Esophagus squamous epithelium (tissue), 5 donors: ENCODE measurements at places on chromosomes 11 and 22.

- no peak for DNase-seq
These were observed 39.2 kb downstream of the BRD1 start for GRCh38 chr22:49788504-49788903.

DNA sequence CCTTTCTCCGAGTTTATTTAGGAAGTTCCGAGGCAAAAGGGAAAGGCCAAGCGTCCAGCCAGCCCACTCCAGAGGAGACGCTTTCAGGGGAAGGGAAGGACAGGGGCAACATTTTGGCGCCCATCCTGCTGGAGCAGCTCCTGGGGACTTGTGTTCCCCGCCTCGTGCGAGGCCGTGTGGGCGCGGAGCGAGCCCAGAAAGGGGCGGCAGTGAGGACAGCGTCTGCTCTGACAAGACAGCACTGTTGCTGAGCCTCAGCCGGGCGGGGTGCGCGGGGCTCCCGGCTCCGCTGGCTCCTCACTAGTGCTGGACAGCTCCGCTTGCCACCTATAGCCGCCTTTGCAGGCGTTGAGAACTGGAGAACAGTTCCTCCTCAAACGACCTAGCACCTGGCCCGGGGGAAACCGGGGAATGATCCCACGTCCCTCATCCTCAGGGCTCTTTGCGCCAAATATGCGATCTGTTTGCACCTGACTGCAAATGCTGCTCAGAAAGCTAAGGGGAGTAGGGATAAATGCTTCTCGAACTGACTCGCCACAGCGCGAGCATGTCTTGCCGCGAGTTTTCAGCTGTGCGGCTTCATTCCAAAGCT lies 722 bp upstream of the GUCY1A2 start:
- no peak for DNase-seq

GRCh38 chr11:14393889-14394288 lies 34.9 kb upstream of the RRAS2 start:
- no peak for DNase-seq

DNA sequence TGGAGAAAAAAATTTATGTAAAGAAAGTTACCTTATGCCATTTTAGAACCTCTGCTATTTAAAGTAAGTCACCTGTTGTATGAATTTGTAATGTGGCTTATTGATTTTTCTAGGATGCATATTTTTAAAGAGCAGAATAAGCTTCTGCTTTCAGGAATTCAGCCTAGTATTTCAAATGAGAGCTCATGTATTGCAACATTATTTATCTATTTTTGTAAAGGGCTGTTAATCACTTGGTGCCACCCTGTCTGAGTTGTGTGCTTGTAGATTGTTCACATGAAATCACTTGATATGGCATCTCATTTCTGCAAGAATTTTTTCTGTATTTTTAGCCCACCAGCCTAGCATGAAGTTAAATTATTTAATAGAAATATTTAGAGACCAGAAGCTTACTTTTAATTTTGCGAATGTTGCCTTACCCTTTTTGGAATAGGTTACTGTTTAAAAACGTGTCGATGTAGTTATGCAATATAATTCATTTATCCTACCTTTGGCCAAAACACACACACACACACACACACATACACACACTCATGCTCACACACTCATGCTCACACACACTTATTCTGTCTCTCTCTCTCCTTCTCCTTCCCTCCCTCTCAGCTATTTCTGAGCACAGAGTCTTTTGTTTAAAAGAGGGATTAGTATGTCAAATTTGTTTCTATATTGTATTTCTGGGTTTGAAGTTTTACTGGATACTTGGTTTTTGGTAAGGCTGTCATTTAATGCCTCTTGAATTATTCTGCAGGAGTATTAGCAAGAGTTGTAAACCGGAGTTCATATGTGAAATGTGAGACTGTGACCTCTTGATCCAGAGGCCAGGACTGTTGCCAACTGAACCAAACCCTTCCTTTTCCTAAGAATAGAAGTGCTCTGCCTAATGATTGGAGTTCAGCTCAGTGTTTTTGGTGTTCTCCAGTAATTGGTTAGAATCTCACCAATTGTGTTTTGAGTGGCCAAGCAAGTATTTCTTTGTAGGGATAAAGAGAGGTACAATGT lies 34.4 kb downstream of the YAP1 start:
- no peak for DNase-seq

- DNase-seq = no peak
These were observed 5.3 kb downstream of the PPM1F start for GRCh38 chr22:21947040-21948014.

DNA sequence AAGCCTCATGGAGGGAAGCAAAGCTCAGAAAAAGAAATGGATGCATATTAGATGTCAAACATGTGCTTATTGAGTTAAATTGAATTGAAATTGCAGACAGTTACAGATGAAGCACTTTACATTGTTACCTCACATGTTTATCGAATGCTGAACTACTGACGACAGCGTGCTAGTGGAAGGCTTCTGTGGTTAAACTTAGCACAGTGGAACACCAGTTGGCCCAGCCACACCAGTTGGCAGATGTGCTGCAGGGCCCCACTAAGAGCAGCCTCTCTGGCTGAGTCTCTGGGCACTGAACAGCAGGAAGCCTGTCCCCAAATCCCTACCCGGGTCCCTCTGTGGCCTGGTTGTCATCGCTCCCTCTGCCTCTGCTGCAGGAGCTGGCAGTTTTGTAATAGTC lies 242.1 kb downstream of the NTM start:
- no peak for DNase-seq

GRCh38 chr11:1541474-1542204 lies 30.4 kb downstream of the DUSP8 start:
- no peak for DNase-seq

DNA sequence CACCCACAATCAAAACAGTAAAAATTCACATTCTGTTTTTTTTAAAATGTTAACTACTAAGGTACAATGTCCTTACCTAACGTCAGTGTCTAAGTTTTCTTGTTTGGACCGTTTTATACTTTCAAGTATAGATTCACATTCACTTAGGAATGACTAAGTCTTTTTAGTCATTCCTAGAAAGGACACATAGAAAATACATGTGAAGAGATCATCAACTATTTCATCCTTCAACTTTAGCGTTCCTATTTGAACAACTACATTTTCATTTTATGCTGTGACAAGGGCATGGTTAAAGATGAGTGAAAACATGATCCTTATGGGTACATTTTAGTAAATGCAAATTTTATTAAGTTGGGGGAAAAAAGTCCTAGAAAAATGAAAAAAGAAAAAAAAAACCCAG lies 62.8 kb downstream of the DDX10 start:
- DNase-seq = no peak

DNA sequence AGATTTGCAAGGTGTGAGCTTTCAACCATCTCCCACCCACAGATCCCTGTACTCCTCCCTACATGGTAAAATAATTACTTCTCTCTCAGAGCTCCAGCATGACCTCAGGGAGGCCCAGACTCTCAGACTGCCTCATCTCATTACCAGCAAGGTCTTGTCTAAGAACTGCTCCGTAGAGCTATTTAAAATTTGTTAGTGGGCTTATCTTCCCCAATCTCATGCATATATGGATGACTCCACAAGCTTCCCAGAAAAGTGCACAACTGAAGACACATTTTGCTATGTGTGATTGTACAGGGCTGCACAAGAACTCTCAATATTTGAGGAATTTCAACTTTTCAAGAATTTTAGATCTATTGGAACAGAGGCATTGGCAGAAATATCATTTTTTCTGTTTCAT lies 230.3 kb downstream of the CSNK2A3 start:
- no peak for DNase-seq

DNA sequence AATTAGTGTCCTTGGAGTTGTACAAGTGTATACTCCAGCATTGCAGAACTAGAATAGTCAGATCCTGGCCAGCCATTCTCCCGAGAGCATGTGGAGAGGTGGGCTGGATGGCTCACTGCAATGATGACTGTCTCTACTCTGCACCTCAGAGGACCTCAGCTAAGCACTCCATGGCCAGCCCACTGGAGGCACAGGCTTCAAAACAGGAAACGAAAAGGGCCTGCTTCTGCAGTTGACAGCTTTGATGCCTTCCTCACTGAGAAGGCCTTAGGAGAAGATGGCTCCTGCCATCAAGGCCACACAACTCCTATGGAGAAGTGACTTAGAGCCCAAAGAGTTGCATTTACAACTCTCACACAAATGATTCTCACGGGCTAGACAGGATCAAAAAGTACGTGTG lies 9.1 kb downstream of the POLD4 start:
- DNase-seq = no peak

DNA sequence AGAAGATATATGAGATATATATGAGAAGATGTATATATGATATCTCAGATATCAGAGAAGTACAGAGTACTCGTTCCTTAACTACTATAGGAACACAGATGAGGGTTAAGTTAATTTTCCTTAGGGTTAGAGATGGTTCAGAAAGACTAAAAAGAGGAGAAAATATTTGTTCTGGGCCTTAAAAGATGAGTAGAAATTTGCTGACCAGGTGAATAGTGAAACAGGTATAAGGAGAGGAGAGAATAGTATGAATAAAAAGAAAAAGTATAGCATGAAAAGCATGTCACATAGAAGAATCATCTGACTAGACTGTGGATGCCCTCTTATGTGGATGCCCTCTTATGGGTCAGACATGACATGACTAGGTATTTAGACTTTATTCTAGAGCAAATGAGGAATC lies 6.3 kb upstream of the RAB39A start:
- no peak for DNase-seq

DNA sequence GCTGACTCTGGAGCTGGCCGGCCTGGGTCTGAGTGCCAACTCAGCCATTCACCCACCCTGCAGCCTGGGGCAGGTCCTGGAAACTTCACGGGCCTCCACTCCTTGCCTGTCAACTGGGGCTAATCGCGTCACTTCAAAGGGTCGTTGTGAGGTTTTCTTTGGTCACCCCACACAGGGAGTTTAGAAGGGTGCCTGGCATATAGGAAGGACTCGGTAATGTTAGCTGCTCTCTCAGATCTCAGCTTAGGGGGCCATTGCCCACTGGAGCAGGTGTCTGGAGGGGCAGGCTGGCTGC lies 7.3 kb downstream of the INCENP start:
- no peak for DNase-seq

DNA sequence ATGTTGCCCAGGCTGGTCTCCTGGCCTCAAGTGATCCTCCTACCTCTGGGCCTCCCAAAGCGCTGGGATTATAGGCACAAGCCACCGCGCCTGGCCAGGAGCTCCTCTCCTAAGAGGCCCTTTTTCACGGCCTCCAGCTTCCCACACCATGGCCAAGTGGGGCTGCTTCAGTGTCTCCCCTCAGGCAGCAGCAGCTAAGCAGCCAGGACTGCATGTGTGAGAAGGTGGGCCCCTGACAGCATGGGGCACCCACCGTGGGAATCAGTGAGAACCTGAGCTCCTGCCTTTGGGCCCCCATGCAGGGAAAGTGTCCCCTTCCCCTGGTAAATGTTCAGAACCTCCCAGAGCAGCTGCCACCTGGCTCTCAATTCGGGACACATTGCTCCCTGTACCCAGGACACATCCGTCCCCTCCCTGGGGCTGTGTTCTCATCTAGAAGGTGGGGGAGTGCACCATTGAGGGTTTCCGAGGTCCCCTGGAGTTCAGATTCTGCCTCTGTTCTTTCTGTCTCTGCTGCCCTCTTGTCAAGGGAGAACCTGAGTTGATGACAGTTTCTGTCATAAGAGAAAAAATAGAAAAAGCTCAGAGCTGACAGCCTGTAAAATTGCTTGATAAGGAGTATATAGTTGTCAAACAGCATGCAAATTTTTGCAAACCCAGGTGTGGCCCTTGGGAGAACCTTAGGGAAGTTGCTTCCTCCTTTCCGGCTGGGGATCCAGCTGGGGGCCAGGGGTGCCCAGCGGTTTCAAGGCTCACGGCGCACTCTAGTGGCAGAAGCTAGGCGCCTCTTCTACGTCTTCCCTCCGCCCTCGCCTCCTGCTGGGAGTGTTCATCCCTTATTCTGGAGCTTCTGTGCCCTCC lies 29.7 kb downstream of the FAM83F start:
- no peak for DNase-seq

DNA sequence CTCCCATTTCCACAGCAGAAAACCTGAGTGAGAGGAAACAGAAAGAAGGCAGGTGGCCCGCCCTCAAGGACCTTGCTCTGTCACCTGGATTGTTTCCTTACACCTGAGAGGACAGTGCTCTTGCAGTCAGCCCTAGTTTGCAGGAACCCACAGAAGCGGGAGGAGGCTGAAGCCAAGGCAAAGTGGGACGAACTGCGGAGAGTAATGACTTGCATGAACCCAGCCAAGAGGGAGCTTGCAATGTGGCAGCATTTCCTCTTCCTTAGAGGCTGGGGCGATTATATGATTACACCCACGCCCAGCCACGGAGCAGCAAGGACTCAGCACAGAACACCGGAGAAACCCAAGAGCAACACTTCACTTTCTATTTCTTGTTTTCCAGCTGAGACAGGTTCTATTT lies 102.6 kb downstream of the SPON1 start:
- no peak for DNase-seq

DNA sequence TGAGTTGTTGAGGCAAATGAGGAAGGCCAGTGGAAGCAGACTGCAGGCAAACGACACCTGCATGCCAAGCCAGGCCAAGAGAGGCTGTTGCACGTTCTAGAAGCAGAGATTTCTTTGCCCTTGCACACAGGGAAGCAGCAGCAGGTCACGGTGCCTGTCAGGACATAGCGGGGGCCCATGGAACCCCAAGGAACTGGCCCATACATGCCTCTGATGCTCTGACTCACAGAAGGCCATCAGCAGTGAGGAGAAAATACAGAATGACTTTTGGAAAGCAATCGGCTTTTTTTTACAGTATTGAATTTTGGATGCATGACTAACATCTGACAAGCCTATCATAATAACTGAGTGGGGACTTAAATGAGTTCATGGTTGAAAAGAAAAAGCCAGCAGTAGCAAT lies 123.9 kb downstream of the MPPED1 start:
- no peak for DNase-seq

DNA sequence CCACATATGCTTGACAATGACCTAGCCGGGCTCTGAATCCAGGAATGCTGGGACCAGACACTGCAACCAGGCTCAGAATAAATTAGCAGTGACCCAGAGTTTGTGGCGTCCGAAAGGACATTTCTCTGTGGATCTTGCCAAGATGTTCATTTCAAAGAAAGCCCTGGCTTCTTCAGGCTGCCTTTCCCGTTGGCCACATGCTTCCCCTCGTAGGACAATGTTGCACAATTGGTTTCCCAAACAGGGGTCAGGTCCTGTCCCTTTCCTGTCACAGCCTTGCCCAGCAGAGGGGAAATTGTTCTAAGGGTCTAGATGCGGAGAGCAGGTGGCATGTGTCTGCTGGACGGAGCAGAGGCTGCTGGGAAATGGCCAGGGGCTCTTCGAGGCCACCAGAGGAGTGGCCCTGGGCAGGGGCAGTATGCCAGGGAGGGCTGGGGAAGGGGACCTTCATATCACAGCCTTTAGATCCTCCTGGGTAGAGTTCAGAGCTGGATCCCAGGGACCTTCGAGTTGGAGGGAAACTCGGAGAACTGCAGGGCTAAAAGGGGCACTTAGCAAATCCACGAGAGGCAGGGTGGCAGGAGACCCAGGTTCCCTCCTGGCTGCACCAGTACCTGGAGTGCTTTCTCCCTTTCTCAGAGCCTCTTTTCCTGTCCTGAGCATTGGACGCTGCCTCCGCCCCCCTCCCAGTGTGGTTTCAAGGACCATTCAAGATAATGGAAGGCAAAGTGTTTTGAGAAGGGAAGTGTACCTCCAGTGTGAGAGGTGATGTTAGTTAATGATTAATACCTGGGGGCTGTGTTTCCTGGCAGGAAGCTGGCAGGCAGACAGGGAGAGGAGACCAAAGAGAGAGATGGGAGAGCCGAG lies 42.3 kb downstream of the C11orf96 start:
- no peak for DNase-seq

GRCh38 chr11:43976863-43977262 lies 34.4 kb downstream of the C11orf96 start:
- no peak for DNase-seq

GRCh38 chr11:110830344-110830743 lies 118.1 kb upstream of the ARHGAP20 start:
- no peak for DNase-seq
